RWPE1 (cell line): ENCODE measurements at places on chromosomes 16 and 17.

- no peak for DNase-seq
Measured at GRCh38 chr17:17189559-17189958, 16.6 kb downstream of the PLD6 start.

GRCh38 chr17:39750131-39751015, 12.6 kb downstream of the GRB7 start:
- peak; percentile 36 for DNase-seq

- DNase-seq: peak; percentile 69
Measured at GRCh38 chr16:30844671-30845449, 49.0 kb downstream of the BCL7C start.

DNA sequence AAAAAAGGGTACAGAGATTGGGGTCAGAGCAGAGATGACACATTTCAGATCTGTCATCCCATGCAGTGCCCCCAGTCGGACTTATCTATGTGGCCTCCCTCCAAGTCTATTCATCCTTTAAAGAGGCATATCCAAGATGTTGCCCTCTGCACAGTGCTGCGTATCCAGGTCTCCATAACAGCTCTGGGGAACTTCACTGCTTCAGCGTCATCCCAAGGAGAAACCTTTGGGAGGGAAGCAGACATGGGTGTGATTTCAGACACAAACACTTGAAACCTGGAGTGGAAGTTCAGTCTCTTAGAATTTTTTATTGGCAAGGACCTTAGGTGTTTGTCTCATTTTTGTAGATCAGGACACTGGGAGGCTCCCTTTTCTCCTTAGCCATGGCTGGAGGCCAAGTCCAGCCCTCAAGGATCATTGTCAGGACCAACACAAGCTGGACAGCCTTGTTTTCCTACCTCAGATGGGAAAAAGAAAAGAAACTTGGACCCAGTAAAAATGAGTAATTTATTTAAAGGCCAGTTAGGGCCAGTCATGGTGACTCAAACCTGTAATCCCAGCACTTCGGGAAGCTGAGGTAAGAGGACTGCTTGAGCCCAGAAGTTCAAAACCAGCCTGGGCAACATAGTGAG, 23.9 kb upstream of the NLK start:
- peak; percentile 34 for DNase-seq

DNA sequence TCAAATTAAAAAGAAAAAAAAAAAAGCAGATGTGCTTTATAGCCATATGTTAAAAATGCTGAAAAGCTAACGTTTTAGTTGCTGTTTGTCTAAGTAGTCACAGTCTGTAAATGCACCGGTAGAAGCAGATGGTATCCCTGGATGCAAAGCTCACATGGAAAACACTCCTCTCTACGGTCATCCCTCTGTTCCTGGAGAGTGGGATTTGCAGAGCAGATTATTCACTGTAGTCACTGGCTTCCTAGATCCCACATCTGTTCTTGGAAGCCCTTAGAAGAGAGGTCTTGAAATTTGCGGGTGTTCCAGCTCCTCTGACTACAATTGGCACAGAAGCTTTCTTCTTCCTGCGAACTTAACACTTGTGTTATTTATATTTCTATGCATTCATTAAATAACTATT, 186.6 kb downstream of the PMP22 start:
- no peak for DNase-seq

DNA sequence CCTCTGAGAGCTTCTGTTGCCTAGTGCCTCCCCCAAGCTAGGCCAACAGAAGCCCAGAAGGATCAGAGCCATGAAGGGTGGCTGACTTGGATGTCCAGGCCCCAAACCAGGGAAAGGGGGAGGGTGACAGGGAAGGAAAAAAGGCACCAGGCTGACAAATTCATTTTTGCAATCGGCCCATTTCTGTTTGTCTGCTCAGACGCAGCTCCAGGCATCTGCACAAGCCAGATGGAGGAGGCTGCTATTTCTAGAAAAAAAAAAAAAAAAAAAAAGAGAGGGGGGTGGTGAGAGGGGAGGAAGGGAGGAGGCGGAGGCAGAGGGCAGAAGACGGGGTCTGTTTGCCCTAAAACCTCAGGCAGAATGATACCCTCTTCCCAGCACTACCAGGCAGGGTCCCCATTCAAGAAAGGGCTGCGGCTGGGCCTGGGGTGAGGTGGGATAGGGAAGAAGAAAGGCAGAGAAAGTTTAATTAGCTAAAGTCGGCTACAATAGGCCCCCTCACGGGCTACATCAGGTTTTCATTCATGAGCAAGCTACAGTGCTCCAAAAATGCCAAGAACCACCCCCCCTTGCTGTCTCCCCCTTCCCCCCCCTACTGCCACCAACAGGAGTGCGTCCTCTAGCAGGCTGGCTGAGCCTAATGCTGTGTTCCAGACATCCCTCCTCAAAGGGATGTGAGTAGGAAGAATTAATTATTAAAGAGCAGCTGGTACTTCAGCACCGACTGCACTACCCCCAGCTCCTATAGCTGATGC, 2.4 kb downstream of the HDAC5 start:
- no peak for DNase-seq

GRCh38 chr16:73010150-73010676, 37.7 kb downstream of the ZFHX3 start:
- DNase-seq: no peak

DNA sequence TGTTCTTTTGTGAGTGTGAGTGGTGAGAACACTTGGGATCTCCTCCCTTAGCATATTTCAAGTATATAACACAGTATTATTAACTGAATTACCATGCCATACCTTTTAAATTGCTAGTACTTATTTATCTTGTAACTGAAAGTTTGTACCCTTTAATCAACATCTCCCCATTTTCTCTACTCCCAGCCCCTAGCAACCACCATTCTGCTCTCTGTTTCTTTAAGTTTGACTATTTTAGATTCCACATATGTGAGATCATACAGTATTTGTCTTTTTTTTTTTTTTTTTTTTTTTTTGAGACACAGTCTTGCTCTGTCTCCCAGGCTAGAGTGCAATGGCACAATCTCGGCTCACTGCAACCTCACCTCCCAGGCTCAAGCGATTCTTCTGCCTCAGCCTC, 117.6 kb upstream of the CACNG3 start:
- no peak for DNase-seq

DNA sequence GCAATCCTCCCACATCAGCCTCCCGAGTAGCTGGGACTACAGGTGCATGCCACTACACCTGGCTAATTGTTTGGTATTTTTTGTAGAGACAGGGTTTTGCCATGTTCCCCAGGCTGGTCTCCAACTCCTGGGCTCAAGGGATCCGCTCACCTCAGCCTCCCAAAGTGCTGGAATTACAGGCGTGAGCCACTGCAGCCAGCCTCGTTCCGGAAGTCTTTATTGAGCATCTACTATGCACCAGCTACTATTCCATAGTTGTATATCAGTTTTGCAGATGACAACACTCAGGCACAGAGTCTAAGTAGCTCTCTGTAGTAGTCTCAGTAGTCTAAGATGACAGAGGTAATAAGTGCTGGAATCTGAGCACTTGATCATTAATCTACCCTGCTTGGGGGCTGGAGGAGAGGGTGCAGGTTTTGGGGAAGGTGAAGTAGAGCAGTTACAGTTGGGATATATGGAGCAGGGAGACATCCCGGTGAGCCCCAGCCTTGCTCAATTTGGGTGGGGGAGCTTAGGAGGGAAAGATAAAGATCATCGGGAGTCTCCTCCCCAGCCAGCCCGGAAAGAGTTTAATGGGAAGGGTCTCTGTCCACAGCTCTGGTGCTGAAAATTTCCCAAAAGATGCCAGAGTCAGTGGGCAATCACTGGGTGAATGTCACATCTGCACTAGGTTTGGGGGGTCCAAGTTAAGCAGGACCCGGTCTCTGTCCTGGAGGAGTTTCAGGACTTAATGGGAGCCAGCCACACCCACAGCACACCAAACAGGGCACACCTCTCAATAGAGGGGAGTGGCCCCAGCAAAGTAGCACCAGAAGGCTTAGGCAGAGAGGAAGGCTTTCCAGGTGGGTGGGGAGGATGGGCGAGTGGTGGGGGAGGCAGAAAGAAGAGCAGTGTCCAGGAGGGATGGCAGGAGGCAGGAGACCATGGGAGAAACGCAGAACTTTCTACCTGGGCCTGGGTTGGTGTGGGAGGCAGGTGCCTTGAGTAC, 1.7 kb downstream of the OTOP3 start:
- no peak for DNase-seq
